Inflammatory macrophage (primary cell): ENCODE measurements at places on chromosomes 7 and 10.
A peak's percentile ranks its signal among the peaks of the same experiment; 100 is the strongest.

DNA sequence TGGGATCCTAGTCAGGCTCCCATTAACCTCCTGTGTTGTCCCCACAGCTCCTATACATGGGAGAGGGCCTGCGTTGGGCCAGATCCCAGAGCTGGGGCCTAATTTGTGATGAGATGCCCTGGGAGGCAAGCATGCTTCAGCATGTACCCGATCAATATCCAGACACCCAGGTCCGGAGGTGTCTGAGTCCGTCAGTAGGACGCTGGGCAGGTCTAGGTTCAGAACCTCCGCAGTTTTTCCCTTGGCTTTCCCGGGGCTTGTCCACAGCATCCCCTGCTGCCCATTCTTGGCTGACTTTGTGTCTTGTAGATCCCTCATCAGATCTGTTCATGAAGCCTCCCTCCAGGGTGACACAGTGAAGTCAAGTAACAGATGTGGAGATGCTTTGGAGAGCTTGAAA, 32.7 kb upstream of the RBAK start:
- DNase-seq, result no peak

DNA sequence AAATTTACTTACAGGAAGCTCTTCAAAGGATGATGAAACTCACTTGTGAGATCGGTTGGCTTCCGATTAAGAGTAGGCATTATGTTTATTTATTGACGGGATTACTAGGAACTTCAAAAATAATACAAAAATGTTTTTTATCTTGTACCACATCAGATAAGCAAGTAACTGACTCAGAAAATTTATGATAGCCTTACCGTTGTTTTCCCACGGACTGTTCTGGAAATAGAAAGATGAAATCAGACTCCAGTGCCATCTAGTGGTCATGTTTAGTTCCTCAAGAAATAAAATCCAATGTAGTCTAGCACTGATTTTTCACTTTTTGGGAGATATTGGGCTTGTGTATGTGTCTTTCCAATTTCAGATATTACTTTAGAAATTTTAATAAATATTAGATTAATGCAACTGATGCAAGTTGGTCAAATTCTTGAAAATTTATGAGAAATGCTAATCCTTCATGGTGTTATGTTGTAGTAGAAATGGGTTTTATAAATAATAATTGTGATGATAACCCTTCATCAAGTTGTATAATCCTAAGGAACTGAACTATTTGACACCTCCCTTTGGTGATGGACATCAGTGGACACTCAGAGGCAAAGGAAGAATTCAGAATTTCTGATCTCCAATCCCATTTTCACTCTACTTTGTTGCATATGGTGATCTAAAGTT, 168.8 kb downstream of the TMEM26 start:
- peak; percentile 27 for DNase-seq

DNA sequence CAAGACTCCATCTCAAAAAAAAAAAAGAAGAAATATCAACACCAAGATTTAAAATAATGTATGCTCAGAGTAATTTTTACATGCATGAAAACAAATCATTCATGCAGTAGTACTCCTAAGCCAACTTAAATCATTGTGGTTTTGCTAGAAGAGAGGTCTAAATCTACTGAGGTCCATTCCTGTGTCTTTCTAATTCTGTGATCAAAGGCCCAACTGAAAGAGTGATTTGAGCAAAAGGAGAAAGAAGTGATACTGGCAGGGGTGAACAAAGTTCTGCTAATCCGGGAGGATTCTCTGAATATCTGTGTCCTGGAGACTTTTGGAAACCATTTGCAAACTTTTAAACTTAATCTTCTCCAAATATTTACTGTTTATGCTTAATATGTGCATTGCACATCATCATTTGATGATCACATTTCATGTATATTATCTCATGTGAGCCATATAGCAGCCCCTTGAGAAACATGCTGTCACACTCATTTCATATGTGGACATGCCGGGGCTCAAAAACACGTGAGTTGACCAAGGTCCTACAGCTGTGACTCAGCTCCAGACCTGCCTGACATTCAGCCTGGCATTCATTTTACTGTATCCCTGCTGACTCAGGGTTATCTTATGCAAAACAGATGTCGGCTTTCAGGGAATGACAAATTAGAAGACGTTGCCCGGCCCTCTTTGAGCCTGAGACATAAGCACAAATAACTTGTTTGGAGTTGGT, 76.4 kb downstream of the FAM107B start:
- no peak for DNase-seq

DNA sequence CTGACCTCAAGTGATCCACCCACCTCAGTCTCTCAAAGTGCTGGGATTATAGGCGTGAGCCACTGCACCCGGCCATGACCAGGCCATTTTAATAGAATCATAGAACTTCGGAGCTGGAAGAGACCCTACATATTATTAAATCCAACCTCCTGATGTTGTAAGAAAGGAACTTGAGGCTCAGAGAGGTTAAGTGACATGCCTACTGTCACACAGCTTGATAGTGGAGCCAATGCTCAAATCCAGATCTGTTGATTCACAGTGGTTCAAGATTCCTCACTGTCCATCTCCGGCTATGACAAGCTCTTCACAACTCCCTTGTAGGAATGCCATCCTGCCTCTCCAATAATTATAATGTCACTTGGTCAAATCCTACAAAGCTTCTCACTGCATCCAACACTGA, 65.3 kb downstream of the MYOF start:
- DNase-seq, result no peak

- DNase-seq, result no peak
Observed at GRCh38 chr10:78952686-78953085, 116.1 kb upstream of the ZMIZ1 start.

DNA sequence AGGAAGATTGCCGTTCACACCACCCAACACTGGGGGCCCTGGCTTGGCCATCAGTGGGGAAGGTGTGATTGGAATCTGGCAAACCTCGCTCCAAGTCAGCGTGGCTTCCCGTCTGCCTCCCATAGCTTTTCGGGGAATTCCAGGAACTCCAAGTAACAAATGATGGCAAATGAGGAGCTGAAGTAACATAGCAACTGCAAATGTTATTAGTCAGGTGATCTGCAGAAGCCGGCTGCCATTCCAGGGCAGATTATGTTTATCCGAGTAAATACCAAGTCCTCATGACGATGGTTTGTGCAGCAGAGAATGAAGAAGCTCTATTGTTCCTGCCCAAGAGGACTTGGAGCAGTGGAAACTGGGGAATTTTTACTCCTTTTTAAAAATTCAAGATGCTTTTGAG, 270.5 kb upstream of the PODXL start:
- DNase-seq, result no peak

- DNase-seq, result no peak
Observed at GRCh38 chr7:118280319-118281012, 56.0 kb downstream of the ANKRD7 start.

- DNase-seq, result no peak
Observed at GRCh38 chr10:23325132-23325531, 19.5 kb downstream of the C10orf67 start.

- no peak for DNase-seq
Observed at GRCh38 chr7:40647719-40648118, 512.9 kb downstream of the SUGCT start.

DNA sequence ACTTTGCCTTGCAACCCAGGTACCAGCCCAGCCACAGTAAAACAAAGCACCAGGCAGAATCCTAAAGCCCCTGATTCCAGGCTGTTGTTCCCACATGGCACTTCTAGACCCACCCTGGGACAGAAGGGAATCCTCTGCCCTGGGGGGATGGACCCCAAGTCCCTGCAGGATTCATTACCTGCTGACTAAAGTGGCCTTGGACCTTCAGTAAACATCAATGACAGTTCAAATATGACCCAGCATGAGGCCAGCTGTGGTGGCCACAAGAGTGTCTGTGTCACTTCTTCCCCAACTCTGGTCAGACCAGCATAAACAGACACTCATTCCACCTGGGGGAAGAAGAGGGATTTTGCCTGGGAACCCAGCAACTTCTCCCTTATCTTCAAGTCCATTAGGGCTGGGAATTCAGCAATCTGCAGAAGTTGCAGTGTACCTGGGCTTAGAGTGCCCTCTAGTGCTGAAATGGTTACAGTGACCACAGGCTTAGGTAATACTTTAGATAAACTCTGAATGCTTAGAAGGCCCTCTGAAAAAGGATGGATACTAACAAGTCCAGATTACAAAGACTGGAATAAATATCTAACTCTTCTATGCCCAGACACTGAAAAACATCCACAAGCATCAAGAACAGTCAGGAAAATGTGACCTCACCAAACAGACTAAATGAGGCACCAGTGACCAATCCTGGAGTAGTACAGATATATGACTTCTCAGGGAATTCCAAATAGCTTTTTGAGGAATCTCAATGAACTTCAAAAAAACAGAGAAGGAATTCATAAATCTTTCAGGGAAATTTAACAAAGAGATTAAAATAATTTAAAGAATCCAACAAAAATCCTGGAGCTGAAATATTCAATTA, 108.5 kb upstream of the TMEM168 start:
- peak; percentile 78 for DNase-seq

DNA sequence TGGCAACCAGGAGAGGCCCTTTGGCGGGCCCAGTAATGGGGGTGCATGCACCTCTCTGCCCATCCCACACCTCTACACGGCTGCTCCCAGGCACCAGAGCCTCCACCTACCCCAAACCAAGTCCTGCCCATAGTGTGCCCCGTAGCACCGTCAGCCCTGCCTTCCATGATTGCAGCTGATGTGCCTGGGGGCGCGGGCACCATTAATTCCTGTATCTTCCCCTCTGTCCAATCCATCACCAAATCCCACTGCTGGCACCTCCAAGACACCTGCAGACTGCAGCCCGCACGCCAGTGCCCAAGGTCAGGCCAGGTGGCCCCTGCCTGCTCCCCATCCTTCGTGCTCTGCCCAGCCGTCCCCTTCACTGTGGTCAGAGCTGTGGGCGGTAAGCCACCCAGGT, 533.0 kb downstream of the PTPRN2 start:
- no peak for DNase-seq

- DNase-seq, result no peak
Observed at GRCh38 chr7:99121496-99122021, 22.3 kb downstream of the SMURF1 start.

DNA sequence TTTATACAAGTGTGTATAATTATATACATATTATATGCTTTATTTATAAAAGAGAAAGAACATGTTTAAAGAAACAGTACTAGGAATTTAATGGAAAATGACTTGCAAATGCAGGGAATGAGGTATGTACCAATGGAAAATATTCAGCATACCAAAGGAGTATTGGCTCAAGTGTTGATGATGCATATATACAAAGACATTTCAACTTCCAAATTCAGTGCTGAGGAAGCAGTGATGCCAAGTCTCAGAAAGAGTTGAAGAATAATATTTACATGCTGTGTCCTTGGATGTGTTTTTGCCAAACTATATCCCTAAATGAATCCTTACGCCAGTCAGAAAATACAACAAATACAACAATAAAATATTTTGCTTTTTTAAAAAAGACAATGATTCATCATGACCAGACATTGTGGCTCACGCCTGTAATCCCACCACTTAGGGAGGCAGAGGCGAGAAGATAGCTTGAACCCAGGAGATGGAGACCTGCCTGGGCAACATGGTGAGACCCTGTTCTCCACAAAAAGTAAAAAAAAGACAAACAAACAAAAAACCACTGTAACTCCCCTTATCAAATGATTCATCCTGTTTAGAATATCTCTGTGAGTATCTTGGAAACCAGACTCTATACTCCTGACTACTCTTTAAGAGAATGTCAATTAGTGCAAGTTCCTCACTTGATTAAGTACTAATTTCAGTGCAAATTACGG, 157.2 kb downstream of the CHRM2 start:
- no peak for DNase-seq

DNA sequence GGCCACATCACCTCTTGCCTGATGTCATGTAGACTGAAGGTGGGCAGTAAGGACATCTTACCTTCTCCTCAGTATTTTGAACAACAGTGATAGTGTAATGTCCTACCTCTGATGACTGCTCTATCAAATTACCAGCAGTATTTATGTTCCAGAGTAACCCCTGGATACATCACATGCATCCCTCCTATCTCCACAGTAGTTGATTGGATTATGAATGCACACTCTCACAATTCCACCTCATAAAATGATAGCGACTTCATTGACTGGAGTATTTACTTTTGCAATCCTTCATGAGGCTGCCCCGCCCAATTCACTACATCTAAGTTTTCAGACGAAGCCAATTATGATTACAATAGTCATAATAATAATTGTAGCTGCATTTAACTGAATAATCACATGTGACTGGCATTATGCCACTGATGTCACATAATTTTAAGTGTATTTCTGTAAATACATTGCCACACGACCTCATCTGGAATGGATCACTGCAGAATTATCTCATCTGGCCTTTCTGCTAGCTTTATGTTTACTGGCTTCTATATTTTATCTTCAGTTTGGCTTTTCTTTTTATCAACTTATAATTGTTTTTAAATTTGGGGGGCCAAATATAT, 268.9 kb downstream of the SLC25A13 start:
- DNase-seq, result no peak

GRCh38 chr10:22824984-22825383, 102.9 kb upstream of the ARMC3 start:
- DNase-seq, result no peak

- no peak for DNase-seq
Observed at GRCh38 chr7:95951997-95952795, 179.8 kb downstream of the DYNC1I1 start.

DNA sequence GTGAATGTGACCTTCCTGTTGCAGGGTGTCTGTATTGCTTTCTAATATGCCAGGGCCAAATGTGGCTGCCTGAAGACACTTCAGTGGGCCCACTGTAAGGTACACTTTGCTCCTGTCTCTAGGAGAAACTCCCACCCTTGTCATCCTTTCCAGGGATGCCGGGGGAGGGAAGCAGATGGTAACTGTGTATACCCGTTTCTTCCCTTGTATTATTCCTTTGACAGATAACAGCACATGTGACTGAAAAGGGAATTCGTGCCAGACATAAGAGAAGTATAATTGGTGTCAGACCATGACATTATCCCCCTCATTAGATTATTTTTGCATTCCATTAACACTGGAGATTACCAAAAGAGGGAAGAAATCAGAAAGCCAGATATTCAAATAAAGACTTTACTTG, 317.7 kb downstream of the CAMK1D start:
- no peak for DNase-seq

DNA sequence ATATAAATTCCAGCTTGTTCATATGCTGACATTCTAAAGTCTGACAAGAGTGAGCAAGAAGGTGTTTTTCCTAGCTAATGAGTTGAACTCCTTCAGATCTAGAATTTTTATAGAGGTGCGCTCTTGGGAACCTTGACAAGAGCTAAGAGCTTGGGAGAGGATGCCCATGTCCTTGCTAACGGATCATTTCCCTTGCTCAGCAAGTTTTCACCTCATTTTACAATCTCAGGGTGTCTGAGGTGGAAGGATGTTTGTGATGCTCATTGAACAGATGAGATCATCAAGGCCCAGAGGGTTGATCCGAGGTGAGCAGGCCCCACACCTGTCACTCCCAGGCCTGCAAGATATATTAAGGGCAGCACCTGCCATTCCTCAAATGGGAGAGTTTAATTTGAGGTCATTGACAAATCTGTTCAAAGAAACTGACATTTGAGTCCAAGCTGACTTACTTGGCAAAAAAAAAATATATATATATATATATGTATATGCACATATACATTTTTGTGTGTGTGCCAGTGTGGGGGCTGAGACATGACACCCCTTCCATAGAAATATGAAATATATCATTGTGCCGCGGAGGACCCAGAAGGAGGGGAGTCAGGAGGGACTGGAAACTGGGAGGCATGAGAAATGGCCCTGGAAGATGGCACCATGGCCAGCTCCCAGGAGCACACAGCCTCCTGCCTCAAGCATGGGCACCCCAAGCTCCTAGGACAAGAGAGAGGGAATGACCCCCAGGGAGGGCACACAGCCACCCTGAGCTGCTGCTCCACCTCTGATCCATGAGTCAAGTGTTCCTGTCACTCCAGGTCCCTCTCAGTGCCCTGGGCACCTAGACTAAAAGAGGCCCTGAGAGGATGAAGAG, 17.3 kb upstream of the TMEM72 start:
- no peak for DNase-seq
